ENCODE measurements at places on chromosomes 3 and 15.

DNA sequence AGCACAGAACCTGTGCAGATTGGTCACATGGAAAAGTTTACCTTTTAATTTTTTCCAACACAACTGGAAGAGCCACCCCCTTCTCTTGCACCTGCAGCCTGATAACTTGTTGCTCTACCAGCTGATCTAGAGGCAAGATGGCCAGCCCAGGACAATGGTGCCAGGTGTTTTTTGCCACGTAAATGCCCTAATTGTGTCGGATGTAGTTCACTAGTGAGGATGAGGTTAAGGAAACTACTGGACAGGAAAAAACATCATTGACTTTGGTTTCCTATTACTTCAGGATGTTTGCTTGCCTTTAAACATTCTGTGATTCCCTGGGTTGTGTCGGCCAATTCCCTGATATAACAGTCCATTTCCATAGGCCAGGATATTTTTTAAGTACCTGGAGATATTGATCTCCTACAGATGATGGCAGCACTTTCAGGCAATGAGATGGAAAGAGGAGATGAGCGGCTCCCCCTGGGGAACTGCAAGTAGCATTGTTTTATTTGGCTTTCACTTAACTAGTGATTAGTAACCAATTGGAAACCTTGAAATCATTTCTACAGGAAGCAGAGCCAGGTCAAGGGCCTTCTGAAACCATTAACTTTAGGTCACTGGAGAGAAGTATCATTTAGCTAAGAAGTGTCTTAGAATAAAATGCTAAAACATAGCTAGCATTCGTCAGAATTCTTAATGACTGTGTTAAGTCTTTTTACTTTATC is 72.5 kb downstream of the OSBPL10 start:
- no peak for DNase-seq

DNA sequence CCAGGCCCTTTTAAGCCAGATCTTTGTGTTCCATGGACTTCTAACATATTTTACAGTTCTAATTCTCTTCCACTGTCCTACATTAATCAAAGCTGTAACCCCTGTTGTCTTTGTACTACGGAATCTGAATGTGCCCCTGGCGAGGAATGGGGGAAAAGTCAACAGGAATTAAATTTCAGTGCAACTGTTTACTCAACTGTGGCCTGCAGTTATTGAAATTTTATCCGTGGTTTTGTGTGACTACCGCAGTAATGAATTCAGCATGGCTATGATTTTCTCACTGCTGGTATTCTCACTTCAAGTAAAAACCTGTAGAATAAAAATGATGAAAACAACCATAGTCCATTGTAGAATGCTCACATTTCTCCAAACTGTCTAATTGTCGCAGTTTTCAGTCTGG is 388.0 kb downstream of the FOXP1 start:
- no peak for DNase-seq

DNA sequence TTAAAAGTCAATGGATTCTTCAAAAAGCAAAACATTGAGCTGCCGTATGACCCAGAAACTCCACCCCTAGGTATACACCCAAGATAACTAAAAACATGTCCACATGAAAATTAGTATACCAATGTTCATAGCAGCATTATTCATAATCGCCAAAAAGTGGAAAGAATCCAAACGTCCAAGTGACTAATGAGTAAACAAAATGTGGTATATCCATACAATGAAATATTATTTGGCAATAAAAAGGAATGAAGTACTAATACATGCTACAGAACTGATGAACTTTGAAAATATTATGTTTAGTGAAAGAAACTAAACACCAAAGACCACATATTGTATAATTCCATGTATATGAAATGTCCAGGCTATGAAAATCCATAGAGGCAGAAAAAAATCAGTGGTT is 77.9 kb downstream of the THBS1 start:
- DNase-seq, result no peak

- no peak for DNase-seq
These were observed 138.4 kb downstream of the RSRC1 start for GRCh38 chr3:158248261-158248660.

DNA sequence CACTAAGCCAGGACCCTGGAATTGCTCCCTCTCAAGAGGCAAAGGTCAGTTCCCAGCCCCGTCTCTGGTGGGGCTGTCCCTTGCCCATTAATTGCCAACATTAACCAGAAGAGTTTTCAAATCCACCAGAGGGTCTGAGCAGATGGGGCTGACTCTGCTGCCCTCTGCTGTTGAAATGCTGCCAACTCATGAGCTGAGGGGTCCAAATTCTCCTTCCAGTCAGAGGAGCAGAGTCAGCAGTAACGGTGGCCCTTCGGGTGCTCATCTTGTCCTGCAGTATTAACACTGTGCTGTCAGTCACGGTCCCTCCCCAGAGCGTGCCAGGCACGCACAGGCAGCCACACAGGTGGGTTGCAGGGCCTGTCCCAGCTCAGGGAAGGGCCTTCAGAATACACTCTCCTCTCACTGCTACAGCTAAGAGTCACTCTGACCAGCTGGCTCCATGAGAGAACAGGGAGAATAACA is 10.7 kb upstream of the SPTBN5 start:
- DNase-seq, result peak; percentile 66

DNA sequence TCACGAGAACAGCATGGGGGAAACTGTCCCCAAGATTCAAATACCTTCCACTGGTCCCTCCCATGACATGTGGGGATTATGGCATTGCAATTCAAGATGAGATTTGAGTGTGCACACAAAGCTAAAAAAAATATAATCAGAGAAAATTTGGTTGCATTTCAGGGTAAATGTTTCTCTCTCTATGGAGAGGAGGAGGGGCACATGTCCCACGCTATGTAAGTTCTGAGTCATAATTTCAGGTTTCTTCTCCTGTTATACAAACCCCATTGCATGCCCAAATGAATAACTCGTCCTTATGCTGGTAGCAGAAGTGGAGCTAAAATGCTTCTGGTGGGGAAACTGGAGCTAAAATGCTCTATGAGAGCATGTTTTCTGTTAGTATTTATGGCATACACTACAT is 209.7 kb upstream of the DCBLD2 start:
- no peak for DNase-seq

- no peak for DNase-seq
These were observed 76.7 kb downstream of the ADAMTS17 start for GRCh38 chr15:100264994-100265640.

DNA sequence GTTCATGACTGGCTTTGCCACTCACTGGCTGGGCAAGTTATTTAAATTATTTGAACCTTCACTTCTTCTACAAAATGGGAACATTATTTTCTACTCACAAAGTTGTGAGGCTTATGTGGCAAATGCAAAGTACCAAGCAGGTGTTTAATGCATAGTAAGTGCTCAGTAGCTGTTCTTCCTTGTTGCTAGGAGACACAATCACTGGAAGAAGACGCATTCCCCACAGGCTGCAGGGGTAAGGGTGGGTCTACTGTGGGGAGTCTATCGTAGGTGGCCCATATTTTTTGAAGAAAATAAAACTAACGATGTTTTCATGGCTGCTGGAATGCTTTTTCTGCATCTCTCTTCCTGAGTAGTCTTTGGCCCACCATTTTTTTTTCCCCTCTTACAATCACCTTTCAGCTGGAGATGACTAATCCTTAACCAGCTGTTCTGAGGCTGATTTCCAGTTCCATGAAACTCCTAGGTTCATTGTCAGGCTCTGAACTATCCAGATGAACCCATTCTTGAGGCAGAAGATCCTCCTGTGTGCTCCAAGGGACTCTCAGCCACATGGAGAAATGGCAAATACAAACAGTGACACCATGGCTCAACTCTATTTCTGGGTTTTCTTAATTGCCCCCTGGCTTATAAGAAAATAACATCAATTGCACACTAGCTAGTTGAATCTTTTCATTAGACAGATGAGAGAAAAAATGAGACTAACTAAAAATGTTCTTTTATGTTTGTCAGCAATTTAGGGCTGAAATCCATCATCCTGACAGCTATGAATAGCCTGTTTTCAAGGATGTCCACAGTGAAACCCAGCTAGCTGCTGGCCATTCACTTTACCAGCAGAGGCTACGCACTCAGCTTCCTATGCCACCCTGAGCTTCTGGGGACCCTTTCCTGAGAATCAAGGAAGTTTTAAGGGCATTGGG is 108.3 kb upstream of the ETV5 start:
- DNase-seq, result no peak

DNA sequence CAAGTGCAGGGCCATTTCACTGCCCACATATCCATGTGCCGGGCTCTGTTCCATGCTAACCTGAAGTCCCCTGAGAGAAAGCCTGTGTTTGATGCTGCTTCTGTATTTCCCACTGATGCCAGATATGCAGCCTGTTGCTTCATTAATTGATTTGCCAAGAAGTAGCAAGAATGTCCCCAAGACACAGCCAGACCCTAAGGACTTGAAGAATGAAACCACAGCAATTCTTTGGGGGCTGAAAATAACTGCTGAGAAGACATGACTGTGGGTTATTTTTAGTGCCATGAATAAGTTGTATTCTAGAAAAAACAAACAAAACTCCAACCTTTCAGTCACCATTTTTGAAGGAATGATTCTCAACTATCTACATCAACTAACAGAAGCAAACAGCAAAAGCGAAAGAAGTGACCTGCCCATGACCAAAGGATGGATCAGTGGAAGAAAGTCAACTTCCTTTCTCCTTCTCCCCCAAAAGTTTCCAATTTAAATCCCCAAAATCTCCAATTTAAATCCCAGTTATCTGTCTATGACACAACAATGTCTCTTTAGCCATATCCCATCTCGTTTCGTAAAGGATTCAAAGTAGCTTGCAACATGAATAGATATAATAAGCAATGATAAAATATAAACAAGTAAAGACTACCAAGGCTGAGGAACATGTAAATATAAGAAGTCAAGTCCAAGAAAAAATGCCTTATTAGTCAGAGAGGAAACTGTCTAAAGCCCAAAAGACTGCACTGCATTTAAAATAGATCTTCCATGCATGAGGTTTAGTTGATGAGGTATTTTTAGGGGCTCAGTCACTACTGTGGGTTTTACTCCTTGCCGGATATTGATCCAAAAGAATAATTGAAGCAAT is 226.8 kb downstream of the DTWD1 start:
- no peak for DNase-seq

- DNase-seq, result no peak
These were observed 7.8 kb upstream of the NR2F2 start for GRCh38 chr15:96322536-96323318.

DNA sequence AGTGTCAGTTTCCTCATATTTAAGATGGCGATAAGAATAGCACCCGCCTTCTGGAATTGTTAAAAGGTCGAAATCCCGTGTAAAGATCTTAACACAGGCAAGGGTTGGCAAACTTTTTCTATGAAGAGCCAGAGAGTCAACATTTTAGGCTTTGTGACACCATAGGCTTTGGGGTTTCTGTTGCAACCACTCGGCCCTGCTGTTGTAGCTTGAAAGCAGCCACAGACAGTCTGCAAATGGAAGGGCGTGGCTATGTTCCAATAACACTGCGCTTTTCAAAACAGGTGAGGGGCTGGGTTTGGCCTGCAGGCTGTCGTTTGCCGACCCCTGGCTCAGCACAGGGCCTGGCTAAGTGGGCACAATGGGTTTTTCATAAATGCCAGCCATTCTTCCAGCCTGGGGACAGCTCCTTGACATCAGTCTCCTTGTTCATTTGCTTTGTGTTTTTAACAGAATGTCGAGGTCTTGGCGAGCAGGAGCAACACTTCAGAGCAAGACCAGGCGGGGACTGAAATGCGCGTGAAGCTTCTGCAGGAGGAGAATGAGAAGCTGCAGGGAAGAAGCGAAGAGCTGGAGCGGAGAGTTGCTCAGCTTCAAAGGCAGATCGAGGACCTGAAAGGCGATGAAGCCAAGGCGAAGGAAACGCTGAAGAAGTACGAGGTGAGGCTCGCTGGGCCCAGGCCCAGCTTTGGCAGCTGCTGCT is 75.2 kb upstream of the MYZAP start:
- DNase-seq, result no peak

GRCh38 chr3:138381413-138381901 is 33.1 kb downstream of the MRAS start:
- no peak for DNase-seq

Data from activated T-cell treated with anti-CD3 and anti-CD28 coated beads for 1 hour (primary cell).